ENCODE measurements at places on chromosomes 5 and 9. TPM values are rescaled to one million over a fixed set of nuclear protein-coding genes. Genes with fewer than 3 reads are reported as not detected.

DNA sequence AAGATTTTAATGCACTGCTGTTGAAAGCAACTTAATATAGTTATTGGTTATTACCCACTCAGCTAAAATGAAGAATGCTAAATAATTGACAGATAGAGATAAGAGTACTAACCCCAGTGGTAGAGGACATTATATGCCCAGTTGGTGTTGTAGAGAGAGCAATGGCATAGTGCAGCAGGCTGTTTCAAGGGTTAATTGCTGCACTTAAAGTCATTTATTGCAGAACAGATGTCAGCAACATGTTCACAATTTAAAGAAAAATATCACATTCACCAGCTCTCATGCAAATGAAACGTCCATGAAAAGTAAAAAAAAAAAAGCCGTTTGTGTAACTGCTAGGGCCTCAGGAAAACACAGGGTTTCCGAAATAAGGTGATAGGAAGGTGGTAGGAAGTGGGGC lies 254.6 kb downstream of the MTRR start:
- DNase-seq = no peak

GRCh38 chr9:101130054-101130453 lies 101.5 kb downstream of the PLPPR1 start:
- no peak for DNase-seq

- no peak for DNase-seq
Observed at GRCh38 chr5:67192719-67193438, 3.7 kb downstream of the CD180 start.

GRCh38 chr9:120942186-120943001 lies 15.8 kb upstream of the TRAF1 start:
- DNase-seq = no peak

TXNDC8 gene
- not detected for total RNA-seq

TTC23L gene
- not detected for total RNA-seq

Measured in T-cell (primary cell).